Neural cell (in vitro differentiated cells): ENCODE measurements at places on chromosomes 16 and 17. TPM values are rescaled to one million over a fixed set of nuclear protein-coding genes. Genes with fewer than 3 reads are reported as not detected.

FSCN2 gene
- polyA plus RNA-seq = 3.6 and 4.8 TPM in 2 replicates

SSTR5 gene
- polyA plus RNA-seq = not detected in 2 replicates

CLN3 gene
- 32.2 and 37.0 TPM in 2 replicates for polyA plus RNA-seq

NAT9 gene
- polyA plus RNA-seq = 232 and 243 TPM in 2 replicates

AIPL1 gene
- polyA plus RNA-seq = not detected in 2 replicates

MMP28 gene
- polyA plus RNA-seq = 0.31 TPM in 1 of 2 replicates, not detected in the other

VPS9D1 gene
- polyA plus RNA-seq = 29.9 and 37.2 TPM in 2 replicates

MT1F gene
- polyA plus RNA-seq = 1.8 and 1.9 TPM in 2 replicates

ARHGAP44 gene
- polyA plus RNA-seq = 5.9 and 8.1 TPM in 2 replicates

TBX6 gene
- polyA plus RNA-seq = not detected in 2 replicates

PTX4 gene
- polyA plus RNA-seq = not detected in 2 replicates

SLX4 gene
- polyA plus RNA-seq = 2.9 and 4.8 TPM in 2 replicates

PRR35 gene
- polyA plus RNA-seq = not detected in 2 replicates

CES1 gene
- not detected in 2 replicates for polyA plus RNA-seq

BEAN1 gene
- 0.16 and 0.58 TPM in 2 replicates for polyA plus RNA-seq

MKS1 gene
- 32.9 and 42.1 TPM in 2 replicates for polyA plus RNA-seq

ANKRD40CL gene
- polyA plus RNA-seq = not detected in 2 replicates

CEP295NL gene
- not detected in 2 replicates for polyA plus RNA-seq

KRT39 gene
- not detected in 2 replicates for polyA plus RNA-seq

CIITA gene
- polyA plus RNA-seq = not detected in 2 replicates

HOXB7 gene
- polyA plus RNA-seq = not detected in 2 replicates

CCNF gene
- polyA plus RNA-seq = 5.2 and 5.7 TPM in 2 replicates

KRT40 gene
- polyA plus RNA-seq = not detected in 2 replicates

CHST4 gene
- polyA plus RNA-seq = not detected in 2 replicates
